Foreskin melanocyte (primary cell): ENCODE measurements at places on chromosomes 2 and 18.

DNA sequence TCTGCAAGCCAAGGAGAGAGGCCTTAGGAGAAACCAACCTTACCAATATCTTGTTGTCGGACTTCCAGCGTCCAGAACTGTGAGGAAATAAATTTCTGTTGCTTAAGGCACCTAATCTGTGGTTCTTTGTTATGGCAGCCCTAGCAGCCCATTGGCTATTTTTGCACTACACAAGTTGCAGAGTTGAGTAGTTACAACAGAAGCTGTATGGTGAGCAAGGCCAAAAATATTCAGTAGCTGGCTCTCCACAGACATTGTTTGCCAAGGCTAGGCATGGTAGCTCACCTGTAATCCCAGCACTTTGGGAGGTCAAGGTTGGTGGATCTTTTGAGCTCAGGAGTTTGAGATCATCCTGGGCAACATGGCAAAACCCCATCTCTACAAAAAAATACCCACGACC is 27.1 kb upstream of the SCYGR1 start:
- DNase-seq = no peak

- DNase-seq = no peak
These were observed 72.9 kb upstream of the RBM44 start for GRCh38 chr2:237725661-237726060.

DNA sequence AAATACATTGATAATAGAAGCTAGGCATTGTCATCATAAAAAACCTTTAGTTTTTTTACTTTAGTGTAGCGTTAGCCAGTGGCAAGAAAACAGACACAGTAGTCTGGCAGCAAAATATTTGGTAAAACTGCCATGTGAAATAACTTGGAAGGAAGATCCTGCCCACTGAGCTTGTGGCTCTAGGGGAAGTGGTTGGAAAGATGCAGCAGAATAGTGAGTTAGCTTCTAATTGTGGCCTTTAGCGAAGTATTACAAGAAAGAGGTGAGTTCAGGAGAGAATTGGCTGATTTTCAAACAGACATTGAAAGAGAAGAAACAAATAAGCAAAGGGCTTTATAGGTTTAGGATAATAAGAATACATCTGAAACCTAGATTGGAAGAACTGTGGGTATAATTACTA is 1887.8 kb upstream of the CELF4 start:
- no peak for DNase-seq

GRCh38 chr2:64054161-64054915 is 35.1 kb upstream of the VPS54 start:
- no peak for DNase-seq

DNA sequence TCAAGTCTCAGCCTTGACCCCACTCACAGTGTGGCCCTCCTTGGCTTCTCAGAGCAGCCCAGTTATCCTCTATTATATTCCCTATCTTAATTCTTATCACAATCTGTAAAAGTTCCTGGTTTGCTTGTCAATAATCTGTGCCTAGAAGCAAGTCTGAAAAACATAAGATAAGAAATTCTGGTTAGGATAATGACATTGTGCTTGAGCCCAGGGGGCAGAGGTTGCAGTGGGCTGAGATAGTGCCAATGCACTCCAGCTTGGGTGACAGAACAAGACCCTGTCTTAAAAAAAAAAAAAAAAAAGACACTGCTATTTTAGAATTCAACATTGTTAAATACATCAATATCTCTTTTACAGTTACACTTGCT is 63.9 kb downstream of the TMEM131 start:
- DNase-seq = no peak

- DNase-seq = no peak
These were observed 191.6 kb downstream of the DCDC2C start for GRCh38 chr2:3895021-3895420.

- DNase-seq = no peak
These were observed 138.3 kb upstream of the TTC39C start for GRCh38 chr18:23875966-23876895.

DNA sequence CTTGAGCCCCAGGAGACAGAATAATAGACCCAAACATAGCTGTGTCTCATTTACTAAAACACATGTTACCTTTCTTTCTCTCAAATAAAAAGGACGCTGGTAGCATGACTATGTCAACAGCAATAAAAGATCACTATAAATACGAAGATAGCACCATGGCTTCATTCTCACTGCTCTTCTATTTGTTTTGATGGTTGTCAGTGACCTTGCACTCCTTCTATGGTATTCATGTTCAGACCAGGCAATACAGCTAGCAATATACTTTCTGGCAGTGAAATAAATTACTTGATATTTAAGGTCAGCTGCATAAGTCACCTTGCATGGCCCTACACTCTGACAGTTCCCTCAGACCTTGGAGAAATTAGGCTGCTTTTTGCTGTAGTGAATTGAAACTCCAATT is 263.2 kb upstream of the CDH7 start:
- peak; percentile 18 for DNase-seq

GRCh38 chr2:15940661-15941480 is 521 bp downstream of the MYCN start:
- DNase-seq = peak; percentile 2

DNA sequence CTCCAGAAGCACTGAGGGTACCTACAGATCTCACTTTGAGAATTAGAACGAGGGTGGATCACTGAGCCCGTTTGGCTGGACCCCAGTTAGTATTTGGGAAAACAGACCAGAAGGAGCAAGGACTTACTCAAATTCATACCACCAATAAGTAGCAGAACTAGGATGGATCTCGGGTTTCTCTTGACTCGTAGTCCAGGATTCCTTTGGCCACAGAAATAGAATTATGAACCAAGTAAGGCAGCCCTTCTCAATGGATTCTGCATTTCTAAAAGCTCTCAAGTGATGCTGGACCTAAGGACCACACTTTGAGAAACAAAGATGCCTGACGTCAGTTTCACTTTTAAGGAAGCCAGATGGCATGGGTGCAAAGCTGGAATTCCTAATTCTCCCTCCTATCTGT is 153.0 kb downstream of the KLHL29 start:
- DNase-seq = no peak

- DNase-seq = peak; percentile 62
These were observed 20.8 kb downstream of the DBI start for GRCh38 chr2:119387381-119388129.

- DNase-seq = no peak
These were observed 2.0 kb upstream of the MOB4 start for GRCh38 chr2:197513915-197514314.

DNA sequence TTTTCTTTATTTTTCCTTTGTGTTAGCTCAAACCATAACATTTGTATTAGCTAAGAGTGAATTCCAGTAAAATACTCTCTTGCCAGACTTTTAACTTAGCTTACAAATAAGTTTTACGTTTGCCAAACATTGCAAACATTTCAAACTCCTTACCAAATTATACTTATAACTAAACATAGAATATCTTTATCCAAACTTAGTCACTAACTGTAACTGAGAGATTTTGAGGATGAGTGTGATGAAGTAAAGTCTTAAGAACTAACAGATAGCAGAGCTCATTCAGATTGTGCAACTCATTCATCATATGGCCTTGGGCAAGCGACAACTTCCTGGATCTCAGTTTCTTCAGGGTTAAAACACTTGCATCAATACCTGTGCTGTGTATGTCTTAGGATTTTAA is 533.7 kb downstream of the TDRD15 start:
- DNase-seq = no peak

- no peak for DNase-seq
These were observed 76.1 kb upstream of the MYCN start for GRCh38 chr2:15864176-15864769.

- DNase-seq = no peak
These were observed 10.3 kb downstream of the SCN1A start for GRCh38 chr2:166117491-166117890.

GRCh38 chr18:44130376-44130942 is 550.2 kb upstream of the SETBP1 start:
- DNase-seq = peak; percentile 24

- no peak for DNase-seq
These were observed 9.5 kb downstream of the CERS6 start for GRCh38 chr2:168465594-168465993.

DNA sequence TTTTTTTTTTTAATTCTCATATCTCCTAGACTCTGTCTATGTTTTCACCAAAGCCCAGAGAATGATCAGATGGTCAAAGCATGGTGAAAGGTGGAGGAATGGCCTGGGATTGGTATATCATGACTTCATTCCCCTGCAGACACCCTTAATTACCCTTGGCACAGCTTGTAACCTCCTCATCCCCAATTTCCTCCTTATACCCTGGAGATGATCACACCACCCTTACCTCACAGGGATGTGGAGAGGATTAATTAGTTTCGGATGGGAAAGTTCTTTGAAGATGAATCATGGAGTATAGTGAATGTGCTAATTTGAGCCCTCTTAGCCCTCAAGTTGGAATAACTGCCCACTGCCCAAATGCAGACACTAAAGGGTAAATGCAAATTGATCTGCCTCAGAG is 138.0 kb upstream of the LYPD6 start:
- no peak for DNase-seq

GRCh38 chr2:60331115-60331809 is 222.2 kb downstream of the BCL11A start:
- no peak for DNase-seq

- DNase-seq = no peak
These were observed 215.3 kb downstream of the TTC32 start for GRCh38 chr2:19686439-19686838.

DNA sequence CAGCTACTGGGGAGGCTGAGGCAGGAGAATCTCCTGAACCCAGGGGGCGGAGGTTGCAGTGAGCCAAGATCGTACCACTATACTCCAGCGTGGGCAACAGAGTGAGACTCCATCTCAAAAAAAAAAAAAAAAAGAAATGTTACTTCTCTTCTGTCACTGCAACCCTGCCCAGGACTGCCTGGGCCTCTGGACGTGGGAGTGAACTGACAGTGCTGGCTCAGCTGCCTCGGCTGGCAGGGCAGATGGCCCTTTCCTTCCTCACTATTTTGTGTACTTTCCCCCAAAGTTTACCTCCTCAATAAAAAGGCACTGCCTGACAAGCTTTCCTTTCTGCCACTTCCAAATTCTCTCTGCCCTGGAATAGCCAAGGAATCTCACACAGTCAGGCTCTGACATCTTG is 12.5 kb upstream of the GPR155 start:
- no peak for DNase-seq

GRCh38 chr2:222042666-222043065 is 256.1 kb downstream of the PAX3 start:
- DNase-seq = peak; percentile 88

GRCh38 chr18:79381811-79382311 is 13.9 kb upstream of the NFATC1 start:
- no peak for DNase-seq

GRCh38 chr2:181241797-181242196 is 215.4 kb upstream of the ITGA4 start:
- DNase-seq = no peak

GRCh38 chr2:73877071-73877802 is 15.6 kb upstream of the ACTG2 start:
- DNase-seq = no peak

DNA sequence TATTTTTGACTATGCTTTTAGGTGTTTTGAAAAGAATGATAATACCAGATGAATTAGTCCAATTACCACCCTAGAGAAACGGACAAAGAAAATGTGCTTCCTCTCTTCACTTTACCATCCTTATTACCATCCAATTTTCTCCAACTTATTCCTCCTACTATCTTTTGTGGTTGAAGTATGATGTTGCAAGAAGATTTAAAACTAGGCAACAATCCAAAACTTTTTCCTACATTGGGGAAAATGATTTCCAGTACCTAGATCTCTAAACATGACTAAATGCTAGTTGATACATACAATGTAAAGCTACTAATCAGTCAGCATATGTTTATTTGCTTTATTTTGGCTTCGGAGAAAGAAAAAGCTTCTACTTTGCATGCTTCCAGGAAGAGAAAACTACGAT is 355.0 kb upstream of the LYPD1 start:
- no peak for DNase-seq

- DNase-seq = no peak
These were observed 6.7 kb downstream of the PPP1R7 start for GRCh38 chr2:241156971-241157441.
